ENCODE measurements at places on chromosomes 11 and 22. TPM values are rescaled to one million over a fixed set of nuclear protein-coding genes. Genes with fewer than 3 reads are reported as not detected.

The BDNF gene
- 0.72 TPM for total RNA-seq

The MPPED1 gene
- total RNA-seq, result not detected

The SLC37A2 gene
- 21.1 TPM for total RNA-seq

The PARVA gene
- 164 TPM for total RNA-seq

The ARHGAP42 gene
- total RNA-seq, result 9.6 TPM

The KDM4E gene
- total RNA-seq, result not detected

The XKR3 gene
- total RNA-seq, result not detected

The OR8G1 gene
- not detected for total RNA-seq

The SLC25A45 gene
- 6.8 TPM for total RNA-seq

The PLAAT5 gene
- total RNA-seq, result 12.0 TPM

The SCGB1D2 gene
- not detected for total RNA-seq
